ENCODE measurements at places on chromosomes 12 and 14.

- DNase-seq: no peak
Measured at GRCh38 chr14:74754157-74754556, 9.0 kb upstream of the YLPM1 start.

GRCh38 chr14:82755476-82755875, 1221.8 kb upstream of the SEL1L start:
- DNase-seq: no peak

DNA sequence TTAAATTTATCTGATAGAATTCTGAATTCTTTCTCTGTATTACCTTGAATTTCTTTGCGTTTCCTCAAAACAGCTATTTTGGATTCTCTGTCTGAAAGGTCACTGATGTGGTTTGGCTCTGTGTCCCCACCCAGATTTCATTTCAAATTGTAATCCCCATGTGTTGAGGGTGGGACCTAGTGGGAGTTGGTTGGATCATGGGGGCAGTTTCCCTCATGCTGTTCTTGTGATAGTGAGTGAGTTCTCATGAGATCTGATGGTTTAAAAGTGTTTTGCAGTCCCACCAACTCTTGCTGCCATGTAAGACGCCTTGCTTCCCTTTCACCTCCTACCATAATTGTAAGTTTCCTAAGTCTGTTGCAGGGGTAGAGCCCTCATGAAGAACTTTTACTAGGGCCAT, 34.1 kb upstream of the OR6J1 start:
- DNase-seq: no peak

DNA sequence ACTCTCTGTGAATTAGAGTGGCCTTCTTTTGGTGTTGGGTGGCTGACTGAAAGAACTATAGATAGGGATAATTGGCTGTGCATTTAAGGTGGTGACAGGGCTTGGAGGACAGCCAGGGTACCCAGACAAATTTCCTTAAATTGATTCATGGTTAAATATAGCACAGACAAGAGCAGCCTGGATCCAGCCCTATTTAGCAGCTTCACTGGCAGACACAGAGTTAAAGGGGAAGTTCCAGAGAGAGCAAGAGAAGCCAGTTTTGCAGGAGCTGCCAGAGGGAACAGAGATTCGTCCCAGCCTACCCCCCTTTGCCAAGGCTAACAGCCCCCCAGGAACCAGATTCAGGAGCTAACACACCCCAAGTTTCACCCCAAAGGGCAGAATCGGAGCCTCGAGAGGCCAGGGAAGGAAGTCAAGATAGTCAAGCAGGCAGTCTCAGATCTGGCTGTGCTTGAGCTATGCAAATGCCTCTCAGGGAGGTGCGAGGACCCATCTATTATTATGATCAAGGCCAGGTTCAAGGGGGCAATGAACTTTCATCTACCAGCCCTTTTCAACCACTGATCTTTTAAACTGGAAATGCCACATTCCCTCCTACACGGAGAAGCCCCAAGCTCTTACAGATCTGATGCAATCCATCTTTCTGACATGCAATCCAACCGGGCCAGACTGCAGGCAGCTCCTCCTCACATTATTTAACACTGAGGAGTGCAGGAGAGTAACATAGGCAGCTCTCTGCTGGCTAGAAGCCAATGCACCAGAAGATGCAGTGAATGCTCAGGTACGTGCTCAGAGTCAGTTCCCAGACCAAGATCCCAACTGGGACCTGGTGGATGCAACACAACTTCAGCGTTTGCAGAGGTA, 58.2 kb downstream of the DHRS2 start:
- DNase-seq: no peak

DNA sequence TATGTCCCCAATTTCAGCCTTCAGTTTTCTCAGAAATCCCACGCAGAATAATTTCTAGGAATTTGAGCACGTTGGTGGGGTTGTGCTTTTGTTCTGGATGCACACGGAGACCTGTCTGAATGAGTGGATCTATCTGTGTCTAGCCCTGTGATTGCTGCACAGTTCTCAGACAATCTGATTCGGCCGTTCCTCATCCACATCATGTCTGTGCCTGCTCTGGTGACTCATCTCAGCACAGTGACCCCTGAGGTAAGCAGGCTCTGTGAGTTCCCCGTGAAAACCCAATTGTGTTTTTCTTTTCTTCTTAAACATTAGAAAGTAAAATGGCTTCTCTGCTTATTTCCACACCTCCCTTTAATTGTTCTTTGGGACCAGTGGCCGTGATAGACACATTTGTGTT, 20.2 kb downstream of the UBE3B start:
- DNase-seq: no peak

- no peak for DNase-seq
Measured at GRCh38 chr14:68464711-68465110, 328.2 kb downstream of the ZFP36L1 start.

GRCh38 chr12:52244615-52244994, 11.6 kb downstream of the KRT7 start:
- no peak for DNase-seq

DNA sequence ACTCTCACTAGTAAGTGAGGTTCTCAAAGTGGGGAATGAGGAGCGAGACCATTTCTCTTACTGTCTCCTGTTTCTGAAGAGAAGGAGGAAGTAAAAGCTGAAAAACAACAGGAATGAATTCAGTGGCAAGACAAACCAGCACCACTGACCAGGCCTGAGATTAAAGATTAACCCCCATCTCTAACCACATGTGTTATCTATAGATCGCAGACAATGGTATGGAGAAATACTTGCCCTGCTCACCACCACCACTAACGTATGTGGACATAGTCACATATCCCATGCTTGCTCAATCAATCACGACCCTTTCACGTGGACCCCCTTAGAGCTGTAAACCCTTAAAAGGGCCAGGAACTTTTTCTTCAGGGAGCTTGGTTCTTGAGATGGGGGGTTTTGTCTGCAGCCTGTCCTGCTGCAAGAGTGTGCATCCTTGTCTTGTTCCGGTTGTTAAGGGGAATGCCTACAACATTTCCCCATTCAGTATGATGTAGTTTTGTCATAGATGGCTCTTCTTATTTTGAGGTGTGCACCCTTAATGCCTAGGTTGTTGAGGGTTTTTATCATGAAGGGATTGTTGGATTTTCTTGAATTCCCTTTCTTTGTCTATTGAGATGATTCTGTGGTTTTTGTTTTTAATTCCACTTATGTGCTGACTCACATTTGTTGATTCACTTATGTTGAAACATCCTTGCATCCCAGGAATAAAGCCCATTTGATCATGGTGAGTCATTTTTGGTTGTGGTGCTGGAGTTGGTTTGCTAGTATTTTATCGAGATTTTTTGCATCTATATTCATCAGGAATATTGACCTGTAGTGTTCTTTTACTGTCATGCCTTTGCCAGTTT, 698.8 kb upstream of the LMO3 start:
- peak; percentile 6 for DNase-seq

- DNase-seq: no peak
Measured at GRCh38 chr12:55906056-55906455, 21.6 kb downstream of the PYM1 start.

DNA sequence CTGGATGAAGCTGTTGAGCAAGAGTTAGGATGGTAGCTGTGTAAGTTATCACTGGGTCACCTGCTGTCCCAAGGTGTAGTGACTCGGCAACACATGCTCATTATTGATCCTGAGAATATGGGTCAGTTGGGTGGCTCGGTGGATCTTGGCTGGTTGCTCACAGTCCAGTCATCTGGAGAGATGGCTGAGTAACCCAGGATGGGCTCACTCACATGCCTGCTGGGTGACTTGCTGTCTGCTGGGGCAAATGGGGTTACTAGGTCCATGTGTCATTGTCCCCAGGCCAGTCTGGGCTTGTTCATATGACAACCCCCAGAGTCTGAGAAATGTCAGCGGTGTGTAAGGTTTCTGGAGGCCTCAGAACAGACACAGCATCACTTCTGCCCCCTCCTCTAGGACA, 69.5 kb downstream of the SLC15A4 start:
- DNase-seq: no peak

- DNase-seq: no peak
Measured at GRCh38 chr12:95611676-95612309, 60.5 kb upstream of the USP44 start.
